ENCODE measurements at places on chromosomes 5 and 9. TPM values are rescaled to one million over a fixed set of nuclear protein-coding genes. Genes with fewer than 3 reads are reported as not detected.

WDR38 gene
- total RNA-seq, result not detected

PTGDS gene
- total RNA-seq, result not detected

GPR21 gene
- not detected for total RNA-seq

OTULIN gene
- total RNA-seq, result 20.1 TPM

HSD17B3 gene
- total RNA-seq, result 0.30 TPM

UBE2QL1 gene
- total RNA-seq, result not detected

COX7C gene
- 334 TPM for total RNA-seq

ACER2 gene
- total RNA-seq, result 0.84 TPM

ENC1 gene
- 22.4 TPM for total RNA-seq

CCNJL gene
- 0.34 TPM for total RNA-seq

OXCT1 gene
- 29.7 TPM for total RNA-seq
